ENCODE measurements at places on chromosomes 3 and 15. TPM values are rescaled to one million over a fixed set of nuclear protein-coding genes. Genes with fewer than 3 reads are reported as not detected.

- DNase-seq = peak; percentile 3
Measured at GRCh38 chr3:23219117-23219516, 16.0 kb downstream of the UBE2E2 start.

- DNase-seq = no peak
Measured at GRCh38 chr3:194675680-194676079, 3.7 kb upstream of the LSG1 start.

DNA sequence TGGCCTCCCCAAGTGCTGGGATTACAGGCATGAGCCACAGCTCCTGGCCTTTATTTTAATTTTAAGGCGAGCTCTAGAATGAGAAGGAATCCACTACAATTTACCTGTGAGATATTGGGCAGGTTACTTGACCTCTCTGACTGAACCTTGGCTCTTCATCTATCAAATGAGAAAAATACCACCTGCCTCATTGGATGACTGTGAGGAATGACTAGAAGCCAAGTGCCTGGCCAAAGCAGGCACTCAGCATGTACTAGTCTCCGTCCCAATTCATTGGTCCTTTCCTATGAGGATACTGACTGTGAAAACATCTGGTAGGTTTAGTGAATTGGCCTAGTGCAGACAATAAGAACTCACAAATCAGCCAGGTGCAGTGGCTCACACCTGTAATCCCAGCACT is 38.5 kb upstream of the OSBPL11 start:
- no peak for DNase-seq

- DNase-seq = no peak
Measured at GRCh38 chr3:192061426-192061825, 600.5 kb downstream of the PYDC2 start.

DNA sequence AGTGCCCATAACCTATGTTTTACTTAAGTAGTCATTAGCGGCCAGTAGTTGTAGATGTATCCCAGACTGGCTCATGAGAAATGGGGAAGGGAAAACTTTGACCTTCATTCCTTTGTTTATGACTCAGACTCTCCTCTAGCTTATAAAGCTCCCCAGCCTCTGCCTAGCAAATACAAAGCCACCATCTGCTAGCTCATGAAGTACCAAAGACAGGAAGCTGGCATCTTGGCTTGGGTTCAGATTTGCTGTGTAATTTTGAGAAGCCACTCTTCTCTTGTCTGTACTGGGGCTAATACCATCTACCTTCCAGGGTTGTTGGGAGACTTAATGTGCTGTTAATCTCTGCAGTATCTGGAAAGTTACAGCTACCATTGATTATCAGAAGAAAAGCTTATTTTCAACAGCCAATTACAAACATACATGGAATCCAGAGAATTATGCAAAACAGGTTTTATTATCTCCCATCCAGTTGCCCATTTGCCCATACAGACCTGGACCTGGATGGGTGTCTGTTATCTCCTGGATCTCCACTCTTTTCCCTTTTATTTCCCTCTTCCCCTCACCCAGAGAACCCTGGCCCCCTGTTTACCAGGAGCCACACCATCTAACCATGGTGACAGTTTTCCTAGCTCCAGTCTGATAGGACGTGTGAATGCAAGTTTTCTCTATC is 153.8 kb downstream of the SEMA6D start:
- DNase-seq = peak; percentile 67

BCL6 gene
- total RNA-seq = 2.3 TPM

- no peak for DNase-seq
Measured at GRCh38 chr15:50879016-50879617, 29.4 kb upstream of the AP4E1 start.

GRCh38 chr3:161941891-161942290 is 445.3 kb downstream of the OTOL1 start:
- no peak for DNase-seq

IMPG2 gene
- total RNA-seq = 0.21 TPM

DNA sequence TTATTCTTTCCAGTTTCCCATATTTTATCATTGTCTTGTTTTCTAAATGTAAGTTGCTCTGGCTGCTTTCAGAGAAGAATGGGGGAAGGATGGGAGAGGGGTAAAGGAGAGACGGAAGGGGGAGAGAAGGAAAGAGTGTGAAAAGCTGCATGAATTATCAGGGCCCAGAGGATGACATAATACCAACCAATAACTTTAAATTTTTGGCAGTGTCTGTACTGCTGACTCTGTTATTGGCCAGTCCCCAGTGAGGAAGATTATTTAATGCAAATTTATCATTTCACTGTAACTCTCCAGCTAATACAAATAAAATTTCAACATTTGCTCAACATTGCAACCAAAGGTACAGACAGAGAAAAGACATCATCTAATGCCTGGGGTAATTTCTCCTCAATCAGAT is 551.7 kb upstream of the CFAP20DC start:
- no peak for DNase-seq

TM4SF18 gene
- 0.23 TPM for total RNA-seq

CSPG5 gene
- 1.3 TPM for total RNA-seq

ENTPD3 gene
- not detected for total RNA-seq

MB21D2 gene
- 43.2 TPM for total RNA-seq

LARP6 gene
- total RNA-seq = 42.2 TPM

GRCh38 chr3:42655980-42656679 is 2.6 kb downstream of the ZBTB47 start:
- DNase-seq = peak; percentile 59

ALG1L2 gene
- total RNA-seq = not detected

DNA sequence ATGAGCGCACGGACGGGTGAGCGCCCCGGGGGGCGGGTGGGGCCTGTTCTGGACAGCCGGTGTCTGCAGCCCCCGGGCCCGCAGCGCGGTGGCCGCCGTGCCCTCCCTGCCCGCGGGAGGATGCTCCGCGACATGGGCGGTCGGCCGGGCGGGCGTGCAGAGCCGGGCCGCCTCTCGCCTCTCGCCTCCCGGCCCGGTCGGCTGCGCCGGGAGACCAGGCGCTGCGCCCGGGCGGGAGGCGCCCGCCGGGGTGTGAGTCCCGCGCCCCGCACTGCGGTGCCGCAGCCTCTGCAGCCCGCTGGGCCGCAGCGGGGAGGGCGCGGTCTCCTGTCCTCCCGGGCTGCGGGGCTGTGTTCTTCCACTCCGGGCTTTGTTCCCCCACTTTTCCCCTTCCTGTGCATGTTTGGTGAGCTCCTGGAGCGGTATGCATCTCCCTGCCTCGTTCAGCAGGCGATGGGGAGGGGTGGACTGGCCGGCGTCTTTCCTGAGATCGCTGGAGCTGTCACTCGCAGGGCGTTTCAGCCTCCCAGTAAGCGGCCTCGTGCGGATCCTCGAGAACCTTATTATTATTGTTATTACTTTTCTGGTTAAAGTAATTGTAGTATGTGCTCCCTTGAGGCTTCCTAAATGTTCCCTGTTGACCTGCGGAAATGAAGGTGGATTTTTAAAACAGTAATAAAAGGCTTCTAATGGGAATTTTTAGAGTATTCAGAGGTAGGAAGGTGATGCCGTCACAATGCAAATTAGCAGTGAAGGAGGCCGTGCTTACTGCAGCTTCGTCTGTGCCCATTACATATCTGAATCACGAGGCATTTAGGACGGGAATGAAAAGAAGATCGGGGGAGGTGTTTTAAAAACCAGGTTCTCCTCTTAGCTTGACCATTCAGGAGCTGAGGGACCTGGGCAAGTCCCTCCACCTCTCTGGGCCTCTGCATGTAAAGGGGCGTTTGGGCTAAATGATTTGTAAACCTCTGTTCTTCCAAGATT is 593 bp downstream of the TMOD2 start:
- peak; percentile 81 for DNase-seq

DNA sequence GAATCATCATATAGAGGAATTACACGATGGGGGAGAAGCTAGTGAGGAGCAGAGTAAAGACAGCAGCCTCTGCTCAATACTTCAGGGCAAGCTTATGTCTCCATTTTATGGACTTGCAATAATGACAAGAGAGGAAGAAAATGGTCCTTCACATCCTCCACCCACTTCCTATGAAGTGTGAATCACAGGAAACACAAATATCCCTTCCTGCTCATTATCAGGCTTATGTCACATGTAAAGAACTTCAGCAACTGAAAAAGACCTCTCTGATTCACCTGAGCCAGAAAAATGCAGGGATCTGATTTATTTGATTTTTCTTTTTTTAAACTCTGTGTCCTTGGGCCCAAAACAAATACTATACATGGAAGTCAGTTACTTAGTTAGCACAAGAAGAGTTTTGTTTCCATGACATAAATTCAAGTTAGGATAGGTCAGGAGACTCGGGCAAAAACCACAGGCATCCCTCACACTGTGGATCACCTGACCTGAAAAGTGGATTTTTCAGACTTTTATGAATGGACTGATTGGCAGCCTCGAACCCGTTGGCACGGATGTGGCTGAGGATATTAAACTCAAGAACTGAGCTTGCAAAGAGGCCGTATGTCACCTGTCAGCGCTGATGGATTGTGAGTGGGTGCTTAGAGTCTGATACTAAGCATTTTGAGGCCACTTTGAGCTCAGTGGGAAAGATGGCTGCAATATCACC is 620.8 kb upstream of the MDFIC2 start:
- DNase-seq = peak; percentile 37

WDR93 gene
- not detected for total RNA-seq

GRCh38 chr15:67117370-67117769 is 52.0 kb downstream of the SMAD3 start:
- DNase-seq = no peak

GOLGA8B gene
- total RNA-seq = 19.9 TPM

SI gene
- total RNA-seq = not detected

PSTPIP1 gene
- not detected for total RNA-seq

BRPF1 gene
- 10.9 TPM for total RNA-seq

DUOXA2 gene
- not detected for total RNA-seq

NME9 gene
- not detected for total RNA-seq

DNA sequence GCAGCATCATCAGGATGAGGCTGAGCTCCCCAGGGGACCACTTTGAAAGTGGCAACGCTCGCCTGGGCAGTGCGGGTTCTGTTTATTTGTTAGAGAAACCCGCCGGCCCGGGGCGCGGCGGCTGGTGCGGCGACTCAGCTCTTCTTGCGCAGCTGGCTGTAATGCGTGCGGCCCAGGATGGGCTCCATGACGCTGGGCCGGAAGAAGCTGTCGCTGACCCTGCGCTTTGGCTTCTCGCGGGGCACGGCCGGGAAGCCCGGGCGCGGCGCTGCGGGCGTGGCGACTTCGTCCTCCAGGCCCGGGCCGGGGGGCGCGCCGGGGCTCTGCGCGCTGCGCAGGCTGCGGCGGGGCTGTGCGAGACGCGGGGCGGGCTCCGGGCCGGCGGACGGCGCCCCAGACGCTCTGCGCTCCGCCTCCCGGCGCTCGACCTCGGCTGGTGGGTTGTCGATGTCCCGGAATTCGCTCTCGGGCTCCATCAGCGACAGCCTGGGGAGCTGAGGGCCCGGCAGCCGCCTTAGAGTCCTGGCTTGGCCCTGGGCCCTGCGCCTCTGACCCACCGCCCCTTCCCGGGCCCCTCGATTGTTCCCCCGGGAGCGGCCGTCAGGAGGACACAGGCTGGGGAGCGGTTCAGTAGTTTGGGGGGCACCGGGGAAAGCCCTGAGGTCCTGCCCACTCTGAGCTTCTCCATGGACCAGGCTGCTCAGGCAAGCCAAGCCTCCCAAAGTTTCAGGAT is 10.3 kb upstream of the KIF7 start:
- peak; percentile 63 for DNase-seq

DNA sequence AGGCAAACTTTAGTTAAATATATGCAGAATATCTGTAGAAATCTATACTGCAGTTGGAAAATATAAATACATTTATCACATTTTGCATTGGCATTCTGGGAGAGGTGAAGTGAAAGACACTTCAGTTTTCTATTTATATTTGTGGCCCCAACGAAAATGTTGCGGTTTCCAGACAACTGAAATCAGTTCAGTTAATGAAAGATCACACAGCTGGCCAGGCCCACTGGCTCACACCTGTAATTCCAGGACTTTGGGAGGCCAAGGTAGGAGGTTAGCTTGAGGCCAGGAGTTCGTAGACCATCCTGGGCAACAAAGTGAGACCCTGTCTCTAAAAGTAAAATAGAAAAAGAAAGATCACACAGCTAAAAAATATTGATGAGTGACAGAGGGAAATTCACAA is 11.9 kb upstream of the CLASP2 start:
- DNase-seq = no peak

UBA5 gene
- total RNA-seq = 31.7 TPM

Measured in Daoy (cell line).